ENCODE measurements at places on chromosomes 6 and 20.

- no peak for DNase-seq
Measured at GRCh38 chr6:127076466-127076865, 42.0 kb upstream of the RSPO3 start.

DNA sequence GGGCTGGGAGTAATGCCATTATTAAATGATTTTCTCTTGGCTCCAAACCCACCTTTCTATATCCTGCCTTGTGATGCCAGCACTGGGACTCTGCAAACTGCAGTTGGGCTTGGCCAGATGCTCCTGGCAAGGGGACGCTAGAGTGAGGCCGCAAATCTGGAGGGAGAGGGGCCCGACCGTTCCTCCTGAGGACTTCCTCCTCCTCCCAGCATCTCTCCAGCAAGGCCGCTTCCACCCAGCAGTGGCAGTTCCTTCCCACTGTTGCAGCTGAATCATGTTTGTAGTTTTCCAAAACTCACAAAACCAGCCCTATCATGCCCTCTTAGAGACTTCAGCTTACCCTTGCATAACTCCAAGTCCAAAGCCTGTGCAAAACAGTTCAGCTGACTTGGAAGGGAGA, 244.4 kb downstream of the FOXA2 start:
- no peak for DNase-seq

GRCh38 chr20:63025534-63026331, 19.0 kb upstream of the BHLHE23 start:
- no peak for DNase-seq

- DNase-seq: no peak
Measured at GRCh38 chr6:49847673-49848072, 18.7 kb downstream of the CRISP1 start.

GRCh38 chr20:43983359-43983758, 68.7 kb downstream of the TOX2 start:
- peak; percentile 74 for DNase-seq

DNA sequence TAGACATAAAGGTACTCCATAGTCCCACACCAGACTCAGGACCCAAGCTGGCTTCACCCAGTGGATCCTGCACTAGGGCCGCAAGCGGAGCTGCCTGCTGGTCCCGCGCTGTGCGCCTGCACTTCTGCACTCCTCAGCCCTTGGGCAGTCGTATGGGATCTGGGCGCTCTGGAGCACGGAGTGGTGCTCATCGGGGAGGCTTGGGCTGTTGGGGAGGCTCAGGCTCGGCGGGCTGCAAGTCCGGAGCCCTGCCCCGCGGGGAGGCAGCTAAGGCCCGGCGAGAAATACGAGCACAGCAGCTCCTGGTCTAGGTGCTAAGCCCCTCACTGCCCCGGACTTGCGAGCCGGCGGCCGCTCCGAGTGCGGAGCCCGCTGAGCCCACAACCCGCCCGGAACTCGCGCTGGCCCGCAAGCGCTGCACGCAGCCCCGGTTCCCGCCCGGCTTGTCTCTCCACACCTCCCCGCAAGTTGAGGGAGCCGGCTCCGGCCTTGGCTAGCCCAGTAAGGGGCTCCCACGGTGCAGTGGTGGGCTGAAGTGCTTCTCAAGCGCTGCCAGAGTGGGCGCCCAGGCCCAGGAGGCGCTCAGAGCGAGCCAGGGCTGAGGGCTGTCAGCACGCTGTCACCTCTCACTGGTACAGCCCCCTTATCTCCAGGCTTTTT, 33.4 kb upstream of the GCNT2 start:
- no peak for DNase-seq

DNA sequence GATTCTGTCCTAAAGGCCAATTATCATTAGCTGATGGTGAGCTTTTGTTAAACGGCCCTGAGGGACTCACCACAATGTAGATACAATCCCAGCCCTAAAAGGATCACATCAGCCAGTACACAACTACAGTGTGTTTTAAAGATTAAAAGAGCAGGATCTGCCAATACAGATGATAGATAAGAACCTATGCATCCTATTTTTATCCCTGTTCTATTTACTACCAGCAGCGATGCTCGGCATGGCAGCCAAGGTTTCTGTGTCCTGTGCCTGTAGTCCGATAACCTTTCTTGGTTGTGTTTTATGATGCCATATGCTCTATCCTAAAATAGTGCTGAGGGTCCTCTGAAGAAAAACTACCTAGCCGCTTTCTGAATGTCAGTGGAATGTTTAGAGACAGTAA, 289.4 kb downstream of the PHACTR1 start:
- DNase-seq: no peak

DNA sequence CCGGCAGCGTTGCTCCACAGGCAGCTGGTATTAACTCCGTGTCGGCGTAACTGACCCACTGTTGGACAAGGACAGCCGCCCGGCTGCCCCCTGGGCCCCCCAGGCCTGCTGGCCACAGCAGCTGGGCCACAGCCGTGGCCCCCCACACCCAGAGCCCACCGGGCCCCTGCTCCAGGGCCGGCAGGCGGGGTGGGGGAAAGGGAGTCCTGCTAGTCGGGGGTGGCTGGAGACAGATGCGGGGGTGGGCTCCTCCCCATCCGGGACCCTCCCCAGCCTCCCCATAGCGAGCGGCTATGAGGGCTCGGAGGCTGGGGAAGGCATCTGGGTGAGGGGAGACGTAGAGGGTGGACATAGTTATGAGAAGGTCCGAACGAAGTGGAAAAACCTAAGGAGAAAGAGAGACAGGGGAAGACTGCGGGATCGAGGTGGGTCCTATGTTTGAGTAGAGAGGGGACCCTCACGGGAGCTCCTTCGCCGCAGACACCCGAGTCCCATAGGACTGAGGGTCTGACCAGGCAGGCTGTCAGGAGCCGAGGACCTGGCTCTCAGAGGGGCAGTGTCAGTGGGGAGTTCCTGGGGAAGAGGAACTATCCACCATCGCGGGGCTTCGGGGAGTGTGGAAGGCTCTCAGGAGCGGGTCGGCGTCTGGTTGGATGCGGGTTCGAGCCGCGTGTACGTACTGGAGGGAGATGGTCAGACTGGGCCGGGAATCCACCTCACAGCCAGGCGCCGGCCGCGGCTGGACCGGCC, 511 bp downstream of the VARS1 start:
- no peak for DNase-seq

DNA sequence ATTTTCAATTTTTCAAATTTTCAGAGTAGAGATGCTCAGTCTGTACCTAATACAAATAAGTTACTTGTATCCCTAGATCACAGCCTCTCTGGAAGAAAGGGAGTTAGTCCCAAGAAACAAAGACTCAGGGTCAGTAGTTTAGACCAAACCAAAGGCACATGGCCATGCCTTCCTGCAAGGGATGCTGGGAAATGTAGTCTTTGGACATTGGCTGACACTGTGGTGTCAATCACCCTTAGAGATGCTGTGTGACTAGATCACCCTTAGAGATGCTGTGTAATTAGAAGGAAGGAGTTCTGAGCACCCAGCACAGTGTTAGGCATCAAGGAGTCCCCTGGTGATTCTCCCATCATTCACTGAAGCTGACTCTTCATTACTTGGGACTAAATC, 202.1 kb downstream of the NFATC2 start:
- no peak for DNase-seq

- peak; percentile 76 for DNase-seq
Measured at GRCh38 chr6:138115877-138116660, 8.8 kb upstream of the PERP start.

DNA sequence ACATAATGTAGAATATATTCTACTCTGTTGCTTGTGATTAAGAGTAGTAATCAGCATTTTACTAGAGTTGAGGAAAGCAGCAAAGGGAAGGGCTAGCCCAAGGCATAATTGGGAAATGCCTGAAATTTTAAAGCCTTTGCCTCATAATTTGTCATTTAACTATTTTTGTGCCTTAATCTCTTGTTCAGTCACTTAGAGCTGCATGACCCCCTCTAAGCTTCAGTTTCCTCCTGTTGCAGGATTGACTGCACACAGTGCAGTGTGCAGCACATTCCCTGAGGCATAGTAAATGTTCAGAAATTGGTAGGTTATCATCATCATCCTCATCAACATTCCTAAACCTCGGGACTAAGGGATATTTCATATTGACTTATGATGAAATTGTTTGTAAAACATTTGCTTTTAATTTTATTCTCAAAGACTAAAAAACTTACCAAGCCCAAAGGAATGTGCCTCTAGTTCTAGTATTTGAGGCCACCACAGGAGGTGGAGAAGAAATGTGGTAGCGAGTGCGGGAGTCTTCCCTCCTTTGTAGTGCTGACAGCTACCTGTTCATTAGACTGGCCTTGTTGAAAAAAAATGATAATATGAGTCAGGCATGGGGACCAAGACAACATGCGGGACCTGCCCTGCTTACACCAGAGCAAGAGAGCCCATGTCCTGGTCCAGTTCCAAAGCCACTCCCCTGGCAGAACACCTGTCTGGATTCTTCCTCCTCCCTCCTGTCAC, 14.8 kb upstream of the TENT5A start:
- no peak for DNase-seq

DNA sequence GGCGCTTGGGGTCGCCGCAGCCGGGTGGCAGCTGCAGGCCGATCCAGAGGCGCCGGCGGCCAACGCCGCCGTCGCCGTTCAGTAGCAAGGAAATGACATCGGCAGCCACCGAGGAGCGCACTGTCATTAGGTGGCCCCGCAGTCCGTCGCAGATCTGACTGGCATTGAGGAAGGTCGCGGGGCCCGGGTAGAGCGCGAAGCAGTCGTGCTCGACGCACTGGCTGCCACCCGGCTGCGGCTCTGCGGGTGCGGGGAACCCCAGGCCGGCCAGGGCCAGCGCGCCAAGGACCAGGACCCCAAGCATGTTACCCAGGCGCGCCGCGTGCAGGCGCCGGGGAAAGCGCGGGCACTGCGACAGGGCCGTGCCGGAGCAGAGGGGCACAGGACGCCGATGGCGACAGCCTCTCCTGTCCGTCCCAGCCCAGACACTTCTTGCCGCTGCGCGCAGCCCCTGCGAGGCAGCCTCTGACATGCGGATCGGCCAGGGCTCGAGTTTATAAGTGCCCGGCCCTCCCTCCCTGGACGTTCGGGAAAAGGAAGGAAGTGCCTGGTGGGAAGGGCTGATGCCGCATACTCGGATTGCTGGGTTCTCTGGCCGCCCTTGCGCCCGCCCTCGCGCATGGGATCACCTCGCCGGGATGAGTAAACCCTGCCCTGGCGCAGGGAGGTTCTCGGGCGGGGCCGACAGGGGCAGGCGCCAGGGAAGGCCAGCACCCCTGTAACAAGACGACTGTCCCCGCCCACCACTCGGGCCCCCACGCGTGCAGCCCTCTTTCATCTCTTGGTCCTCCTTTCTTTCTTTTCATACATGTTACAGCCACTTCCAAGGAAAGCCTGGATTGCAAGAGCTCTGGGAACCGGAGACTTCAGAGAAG, at the start of gene THBD:
Gene THBD, minus strand, starts transcription at position 472 of the 875 bp plus-strand sequence. Its CDS starts 168 bp downstream, at position 304.
- DNase-seq: no peak

DNA sequence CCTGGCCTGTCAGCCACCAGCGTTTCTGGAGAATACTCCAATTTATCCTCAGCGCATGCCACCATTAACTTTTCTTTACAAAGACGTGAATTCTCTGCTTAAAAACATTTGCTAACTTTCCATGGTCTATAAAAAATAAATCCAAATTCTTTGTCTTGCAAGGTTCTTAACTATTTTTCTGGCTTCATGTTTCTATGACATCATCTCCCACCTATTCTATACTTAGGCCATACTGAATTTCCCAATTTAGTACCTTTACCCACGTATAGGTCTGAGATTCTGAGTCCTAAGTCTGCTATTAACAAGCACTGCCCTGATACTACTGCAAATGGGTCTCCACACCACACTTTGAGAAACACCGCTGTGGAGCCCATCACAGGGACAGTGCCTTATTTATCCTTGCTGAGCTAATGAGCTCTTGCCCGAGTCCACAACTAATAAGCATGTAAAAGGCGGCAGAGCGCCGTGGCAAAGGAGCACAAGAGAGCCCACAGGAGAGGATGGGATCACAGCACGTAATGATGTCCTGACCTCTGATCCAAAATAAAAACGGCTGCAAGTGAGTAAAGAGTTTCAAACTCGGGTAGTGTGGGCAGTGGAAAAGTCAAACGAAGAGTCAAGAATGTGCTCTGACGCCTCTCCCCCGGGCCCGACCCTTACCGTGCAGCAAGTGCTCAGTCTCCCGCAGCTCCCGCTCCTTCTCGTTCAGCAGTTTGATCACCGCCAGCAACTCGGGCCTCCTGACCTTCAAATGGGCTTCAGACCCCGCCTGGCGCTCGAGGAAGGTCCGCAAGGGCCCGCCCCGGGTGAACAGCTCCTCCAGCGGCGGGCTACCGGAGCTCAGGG, 519 bp downstream of the MTRF1L start:
- peak; percentile 65 for DNase-seq

GRCh38 chr6:74041420-74041819, 345.4 kb downstream of the CD109 start:
- no peak for DNase-seq

DNA sequence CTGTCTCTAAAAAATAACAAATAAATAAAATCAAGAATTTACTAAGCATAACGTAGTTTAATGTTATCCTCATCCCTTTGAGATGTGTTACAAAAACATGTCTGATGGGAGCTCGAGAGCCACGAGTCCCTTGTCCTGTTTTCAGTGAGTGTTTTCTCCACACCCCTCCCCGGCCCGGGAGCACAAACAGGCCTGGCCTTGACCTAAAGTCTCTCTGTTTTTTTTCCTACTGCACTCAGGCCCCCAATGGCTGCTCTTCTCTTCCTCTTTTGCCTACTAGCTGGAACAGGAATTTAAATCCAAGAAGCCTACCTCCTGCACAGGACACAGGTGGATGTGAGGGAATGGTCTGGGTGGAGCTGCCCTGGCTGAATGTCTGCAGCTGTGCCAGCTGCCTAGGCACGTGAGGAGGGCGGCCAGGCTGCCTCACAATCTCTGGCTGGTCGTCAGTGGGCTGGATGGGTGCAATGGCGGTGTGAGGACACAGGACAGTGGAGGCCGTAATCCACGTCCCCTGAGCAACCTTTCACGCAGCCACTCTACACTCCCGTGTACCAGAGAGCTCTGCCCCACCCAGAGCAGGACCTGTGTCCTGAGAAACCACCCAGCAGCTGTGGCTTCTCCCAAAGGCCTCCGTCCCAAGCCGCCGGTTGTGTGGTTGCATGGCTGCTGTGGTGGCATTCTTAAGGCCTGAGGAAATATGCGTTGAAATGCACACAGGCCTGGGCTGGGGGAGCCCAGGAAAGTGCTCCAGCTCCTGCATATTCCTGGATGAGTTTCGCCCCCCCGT, 117.5 kb downstream of the FAM120B start:
- no peak for DNase-seq

- no peak for DNase-seq
Measured at GRCh38 chr6:43142101-43142500, 29.0 kb upstream of the SRF start.

GRCh38 chr20:50224531-50225255, 34.1 kb downstream of the CEBPB start:
- DNase-seq: no peak

GRCh38 chr6:101352316-101352715, 41.2 kb upstream of the GRIK2 start:
- no peak for DNase-seq

DNA sequence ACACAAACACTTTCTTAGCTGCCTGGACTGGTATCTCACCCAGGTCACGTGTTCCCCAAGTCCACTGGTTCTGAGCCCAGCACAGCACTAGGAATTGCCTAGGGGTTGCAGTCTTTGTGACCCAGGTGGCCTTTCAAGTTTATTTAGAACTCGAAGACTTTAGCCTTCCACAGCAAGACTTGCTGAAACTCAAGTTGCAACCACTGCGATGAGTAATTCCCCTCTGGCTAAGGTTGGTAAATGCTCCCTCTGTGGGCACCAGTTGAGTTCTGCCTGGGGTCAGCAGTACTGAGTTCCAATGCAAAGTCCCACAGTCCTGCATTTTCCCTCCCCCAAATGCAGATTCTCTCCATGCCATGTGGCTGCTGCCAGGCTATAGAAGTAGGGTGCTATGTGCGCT, 77.6 kb upstream of the MOCS1 start:
- DNase-seq: no peak

GRCh38 chr6:89393659-89394058, 18.4 kb downstream of the RRAGD start:
- DNase-seq: no peak
